ENCODE measurements at places on chromosomes 3 and 15. TPM values are rescaled to one million over a fixed set of nuclear protein-coding genes. Genes with fewer than 3 reads are reported as not detected.

The HDC gene
- total RNA-seq: not detected

The DNAH12 gene
- not detected for total RNA-seq

The ETV5 gene
- 51.1 TPM for total RNA-seq

The TPRA1 gene
- 38.1 TPM for total RNA-seq

The SERINC4 gene
- 0.38 TPM for total RNA-seq

The PCOLCE2 gene
- 18.3 TPM for total RNA-seq

The C3orf70 gene
- total RNA-seq: 1.1 TPM

The SMAD3 gene
- 30.8 TPM for total RNA-seq
